GM04503 (cell line): ENCODE measurements at places on chromosomes 16 and 17.

DNA sequence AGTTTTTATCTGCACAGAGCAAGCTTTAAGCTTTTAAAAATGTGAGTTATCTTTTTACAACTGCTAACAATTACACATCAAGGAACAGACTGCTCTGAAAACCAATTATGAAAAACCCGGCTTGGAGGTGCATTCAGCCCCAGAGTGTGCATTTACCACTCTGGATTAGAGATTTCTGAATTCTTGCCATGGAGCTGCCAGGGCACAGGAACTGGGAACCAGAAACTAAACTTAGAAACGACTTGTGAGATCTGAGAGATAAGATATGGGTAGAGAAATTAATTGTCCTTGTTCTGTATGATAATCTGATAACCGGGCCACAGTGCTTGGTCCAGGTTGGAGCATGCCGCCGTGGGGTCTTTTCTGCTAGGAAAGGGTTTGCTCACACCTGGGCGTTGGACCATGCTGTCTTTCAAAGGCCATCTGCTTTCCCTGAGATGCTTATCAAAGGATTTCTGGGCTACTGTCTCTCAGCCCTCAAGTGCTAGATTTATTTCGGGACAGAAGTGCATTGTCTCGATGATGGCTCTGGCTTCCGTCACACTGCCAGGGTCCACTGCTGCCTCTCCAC, 210.0 kb downstream of the MAF start:
- DNase-seq = no peak

GRCh38 chr17:68847711-68848110, 107.5 kb downstream of the ABCA8 start:
- DNase-seq = no peak

DNA sequence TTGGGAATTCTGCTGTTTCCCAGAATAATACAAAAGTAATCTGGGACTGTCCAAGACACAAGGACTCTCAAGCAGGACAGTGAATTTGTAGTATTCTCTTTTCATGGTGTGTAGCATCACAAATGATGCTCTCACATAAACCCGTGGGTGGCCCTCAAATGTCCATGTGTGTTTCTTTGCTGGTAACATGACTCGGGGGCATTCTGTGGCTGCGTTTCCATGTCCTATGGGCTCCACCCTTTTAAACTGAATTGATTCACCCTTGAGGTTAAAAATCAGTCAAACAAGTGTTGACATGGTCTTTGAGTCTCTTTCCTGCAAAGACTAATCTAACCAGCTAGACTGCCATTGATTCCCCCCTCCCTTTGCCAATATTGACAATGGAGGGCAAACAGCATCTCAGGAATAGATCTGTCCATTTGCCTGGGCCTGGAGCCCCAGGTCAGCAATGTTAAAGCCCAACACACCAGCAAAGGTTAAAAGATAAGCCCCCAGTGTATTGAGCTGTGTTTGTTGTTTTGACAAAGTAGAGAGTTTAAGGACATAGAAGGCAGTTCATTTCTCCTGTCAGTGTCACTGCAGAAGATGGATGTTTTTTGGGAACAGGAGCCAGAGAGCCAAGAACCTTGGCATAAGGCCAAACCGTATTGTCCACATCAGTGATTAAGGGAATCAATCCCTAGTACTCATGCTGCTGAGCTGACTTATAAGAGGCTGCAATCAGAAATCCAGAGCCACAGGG, 117.1 kb upstream of the COX10 start:
- DNase-seq = no peak

DNA sequence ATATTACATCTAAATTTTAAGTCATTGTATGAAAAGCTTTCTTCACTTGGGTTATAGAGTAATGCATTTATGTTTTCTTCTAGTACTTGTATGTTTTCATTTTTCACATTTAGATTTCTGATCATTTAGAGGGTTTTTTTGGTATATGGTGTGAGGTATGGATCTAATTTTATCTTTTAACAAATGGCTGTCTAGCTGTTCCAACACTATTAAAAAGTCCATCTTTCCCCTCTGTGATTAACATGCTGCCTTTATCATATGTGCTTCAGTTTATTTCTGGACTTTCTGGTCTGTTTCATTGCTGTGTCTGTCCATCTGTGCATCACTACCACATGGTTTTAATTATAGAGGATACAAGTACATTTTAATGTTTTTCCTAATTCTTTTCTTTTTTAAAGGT, 163.8 kb downstream of the MYO1D start:
- DNase-seq = no peak

GRCh38 chr17:19334331-19334730, 28.2 kb downstream of the B9D1 start:
- DNase-seq = no peak

DNA sequence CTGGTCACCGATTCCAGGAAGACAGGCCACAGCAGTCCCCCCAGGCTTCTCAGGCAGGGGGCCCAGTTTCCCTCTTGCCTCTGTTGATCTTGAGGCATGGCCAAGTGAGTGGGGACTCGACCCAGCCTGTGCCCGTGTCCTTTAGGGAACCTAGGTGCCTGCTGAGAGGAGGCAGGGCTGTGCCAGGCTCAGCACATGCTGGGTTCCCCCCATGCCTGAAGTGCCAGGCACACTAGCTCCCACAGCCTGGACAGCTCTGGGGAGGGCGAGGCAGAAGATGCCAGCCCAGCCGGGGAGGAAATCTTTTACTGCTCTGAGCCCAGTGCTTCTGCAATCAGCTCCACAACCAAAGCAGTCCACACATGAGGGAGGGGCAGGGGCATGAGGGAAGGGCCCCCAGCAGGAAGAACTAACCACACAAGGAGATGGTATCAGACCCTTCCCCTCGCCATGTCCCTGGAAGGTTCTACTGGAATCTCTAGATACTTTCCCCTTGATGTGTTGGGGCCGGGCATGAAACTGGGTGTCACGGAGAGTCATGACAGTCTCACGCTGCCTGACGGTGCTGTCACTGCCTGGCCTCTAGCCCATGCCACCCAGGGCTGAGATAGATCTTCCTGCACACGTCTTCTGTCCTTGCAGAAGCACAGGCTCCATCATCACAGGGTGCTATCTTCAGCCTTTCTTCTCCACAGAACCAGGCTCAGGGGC, 25.5 kb downstream of the MYO18A start:
- DNase-seq = no peak
